Astrocyte of the hippocampus (primary cell): ENCODE measurements at places on chromosomes 13 and 19.

DNA sequence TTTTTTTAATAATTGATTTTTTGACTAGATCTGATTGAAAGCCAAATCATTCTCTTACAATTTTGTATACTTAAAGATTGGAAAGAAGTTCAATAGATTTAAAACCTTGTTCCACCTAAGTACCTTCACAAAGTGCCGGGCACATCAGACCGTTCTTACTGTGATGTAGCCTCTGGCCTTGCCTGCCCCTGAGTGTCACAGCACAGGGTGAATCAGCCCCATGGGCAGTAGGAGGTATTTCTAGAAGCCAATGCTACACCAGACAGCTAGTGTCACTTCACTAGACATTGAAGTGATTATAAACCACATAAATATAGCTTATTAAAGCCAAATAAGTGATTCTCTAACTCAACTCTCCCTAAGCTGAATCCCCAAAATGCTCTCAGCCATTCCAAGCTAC, 131.3 kb downstream of the LACC1 start:
- DNase-seq, result peak; percentile 62

DNA sequence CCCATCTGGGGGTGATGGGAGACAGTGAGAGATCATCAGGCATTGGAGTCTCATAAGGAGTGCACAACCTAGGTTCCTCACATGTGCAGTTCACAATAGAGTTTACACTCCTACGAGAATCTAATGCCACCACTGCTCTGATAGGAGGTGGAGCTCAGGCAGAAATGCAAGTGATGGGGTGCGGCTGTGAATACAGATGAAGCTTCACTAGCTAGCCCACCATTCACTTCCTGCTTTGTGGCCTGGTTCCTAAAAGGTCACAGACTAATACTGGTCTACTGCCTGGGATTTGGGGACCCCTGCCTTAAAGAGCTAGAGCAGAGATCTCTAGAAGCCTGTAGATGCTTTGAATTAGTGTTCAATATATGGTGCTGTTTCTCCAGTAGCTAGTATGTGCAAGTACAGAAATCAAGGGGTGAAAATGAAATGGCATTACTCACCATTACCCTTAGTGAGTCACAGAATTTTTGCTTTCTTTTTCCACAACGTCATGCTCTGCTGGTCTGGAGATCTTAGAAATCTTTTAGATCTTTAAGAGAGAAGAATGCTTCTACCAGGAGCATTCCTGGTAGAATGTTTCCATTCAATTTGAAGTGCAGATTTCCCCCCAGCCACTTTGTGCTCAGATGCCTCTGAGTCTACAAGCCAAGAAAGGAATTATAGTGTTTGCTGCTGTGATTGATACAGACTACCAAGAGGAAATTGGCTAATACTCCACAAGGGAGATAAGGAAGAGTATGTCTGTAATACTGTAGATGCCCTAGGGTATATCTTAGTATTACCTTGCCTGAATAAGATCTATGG, 2301.2 kb downstream of the PCDH9 start:
- DNase-seq, result peak; percentile 88

GRCh38 chr13:80360453-80360800, 19.5 kb upstream of the SPRY2 start:
- DNase-seq, result no peak

- DNase-seq, result peak; percentile 47
These were observed 39.4 kb downstream of the RFX2 start for GRCh38 chr19:6070720-6071485.

GRCh38 chr19:11264452-11265176, 2.3 kb upstream of the DOCK6 start:
- no peak for DNase-seq

GRCh38 chr19:11576227-11576626, 1.2 kb downstream of the ACP5 start:
- DNase-seq, result no peak

- peak; percentile 48 for DNase-seq
These were observed at the start of gene MCF2L for GRCh38 chr13:112968910-112969691. Gene MCF2L, plus strand, starts transcription at chr13:112969214. Its CDS starts 166 bp downstream, at chr13:112969380.

GRCh38 chr13:83691966-83692365, 190.3 kb downstream of the SLITRK1 start:
- peak; percentile 10 for DNase-seq
